ENCODE measurements at places on chromosomes 4 and X.

GRCh38 chr4:173194157-173194556, 25.5 kb downstream of the GALNT7 start:
- DNase-seq = no peak

DNA sequence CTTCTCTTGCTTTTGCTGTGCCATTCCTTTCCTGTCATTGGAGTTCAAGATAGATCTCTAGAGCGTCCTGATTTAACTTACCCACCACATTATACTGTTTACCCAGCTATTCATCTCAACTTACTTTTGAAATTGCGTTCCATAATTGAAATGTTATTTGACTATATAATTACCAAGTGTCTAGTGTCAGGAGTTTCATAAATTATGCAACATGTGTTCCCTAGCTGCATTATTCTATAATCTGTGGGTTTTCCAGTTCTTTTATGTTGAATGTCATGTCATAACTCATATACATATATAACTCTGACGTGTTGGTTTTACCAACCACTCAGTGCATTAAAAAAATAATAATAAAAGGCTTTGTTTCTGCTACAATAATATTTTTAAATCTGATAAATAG, 285.9 kb upstream of the ARSJ start:
- no peak for DNase-seq

DNA sequence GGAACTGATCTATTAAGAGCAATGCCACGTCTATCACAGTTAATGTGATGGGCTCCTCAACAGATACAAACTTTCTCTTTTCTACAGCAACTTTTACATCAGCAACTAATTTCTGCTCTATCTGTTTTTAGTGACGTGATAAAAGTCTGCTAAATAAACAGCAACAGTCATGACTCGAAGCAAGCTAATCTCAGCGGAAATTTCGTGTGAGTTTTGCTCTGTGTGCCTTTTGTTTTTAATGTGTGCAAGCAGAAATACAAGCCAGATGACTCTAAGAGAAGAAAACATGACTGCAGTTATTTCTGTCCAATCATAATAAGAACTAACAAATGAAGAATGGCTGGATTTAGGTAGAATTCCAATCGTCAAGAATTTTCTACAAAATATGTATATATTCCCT, 214.3 kb downstream of the LDB2 start:
- no peak for DNase-seq

GRCh38 chr4:156663663-156664062, 307.9 kb downstream of the PDGFC start:
- DNase-seq = no peak

DNA sequence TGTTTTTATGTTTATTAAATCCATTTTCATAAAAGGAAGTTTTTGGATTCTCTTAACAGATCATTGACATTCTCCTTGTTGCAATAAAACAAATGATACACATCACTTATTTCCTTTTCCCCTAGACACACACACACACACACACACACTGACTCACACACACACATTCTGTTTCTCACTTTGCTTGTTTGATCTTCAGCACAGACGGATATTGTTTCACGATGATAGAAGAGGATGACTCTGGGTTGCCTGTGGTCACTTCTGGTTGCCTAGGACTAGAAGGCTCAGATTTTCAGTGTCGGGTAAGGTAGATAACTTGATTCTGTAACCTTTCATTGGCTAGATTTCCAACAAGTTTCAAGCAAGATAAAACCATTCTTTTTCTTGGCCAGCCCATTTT, 356.8 kb downstream of the BMPR1B start:
- no peak for DNase-seq

GRCh38 chr4:189773909-189774308, 166.8 kb upstream of the FRG1 start:
- no peak for DNase-seq

DNA sequence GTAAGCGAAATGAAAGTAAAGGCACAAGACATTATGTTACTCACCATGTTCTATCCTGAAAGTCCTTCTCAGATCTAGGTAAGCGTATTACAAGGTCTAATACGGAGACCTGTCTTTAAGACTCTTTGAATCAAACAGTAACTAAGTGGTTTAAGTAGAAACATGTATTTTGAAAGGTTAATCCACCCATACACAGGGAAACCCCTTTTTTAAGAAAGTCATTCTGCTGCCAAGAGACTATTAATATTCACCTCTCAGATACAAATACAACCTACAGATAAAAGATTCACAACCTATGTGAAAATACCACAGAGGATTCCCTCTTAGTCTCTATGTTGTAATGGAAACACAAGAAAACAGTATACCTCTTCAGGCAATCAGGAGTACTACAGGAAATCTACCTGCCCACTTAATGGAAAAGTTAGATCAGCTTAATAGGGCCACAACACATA, 63.2 kb upstream of the TNIP3 start:
- no peak for DNase-seq

DNA sequence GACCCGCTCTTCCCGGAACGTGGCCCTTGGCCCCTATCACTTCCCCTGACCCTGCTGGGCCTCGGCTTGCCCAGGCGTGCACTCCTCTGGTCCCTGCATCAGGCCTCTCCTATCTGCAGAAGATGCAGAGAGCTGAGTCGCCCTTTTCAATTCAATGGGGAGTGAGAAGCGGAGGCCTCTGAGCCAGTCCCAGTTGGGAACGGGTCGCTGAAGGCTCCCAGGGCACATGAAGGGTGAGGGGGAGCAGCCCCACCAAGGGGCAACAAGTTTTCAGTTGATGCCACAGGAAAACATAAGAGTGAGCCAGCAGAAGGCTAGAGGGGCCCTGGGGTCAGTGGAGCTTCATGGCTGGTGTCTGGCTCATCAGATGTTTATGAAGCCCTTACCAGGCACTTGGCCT, 17.1 kb downstream of the PSAPL1 start:
- no peak for DNase-seq

DNA sequence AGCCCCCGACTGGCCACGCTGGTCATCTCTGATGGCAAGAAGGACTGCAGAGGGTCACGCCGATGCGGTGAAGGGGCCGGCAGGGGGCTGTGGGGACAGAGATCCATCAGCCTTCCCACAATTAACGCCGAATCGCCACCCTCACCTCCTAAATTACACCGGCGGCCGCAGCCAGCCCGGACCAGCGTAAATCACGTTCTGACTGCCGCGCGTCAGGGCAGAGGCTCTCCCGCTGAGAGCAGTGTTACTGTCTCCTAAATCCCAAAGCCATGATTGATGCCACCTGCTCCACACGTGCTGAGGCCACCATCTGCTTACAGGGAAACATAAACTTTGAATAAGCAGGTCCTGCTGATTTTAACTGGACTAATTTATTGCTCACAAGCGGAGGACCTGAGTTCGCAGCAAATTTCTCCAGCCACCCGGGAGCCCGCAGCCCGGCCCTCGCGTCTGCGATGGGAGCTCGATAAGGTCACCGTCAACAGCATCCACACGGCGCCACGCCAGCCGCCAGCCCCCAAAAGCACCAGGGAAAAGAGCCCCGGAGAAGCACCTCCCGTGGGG, 127.3 kb upstream of the NKX1-1 start:
- DNase-seq = no peak

DNA sequence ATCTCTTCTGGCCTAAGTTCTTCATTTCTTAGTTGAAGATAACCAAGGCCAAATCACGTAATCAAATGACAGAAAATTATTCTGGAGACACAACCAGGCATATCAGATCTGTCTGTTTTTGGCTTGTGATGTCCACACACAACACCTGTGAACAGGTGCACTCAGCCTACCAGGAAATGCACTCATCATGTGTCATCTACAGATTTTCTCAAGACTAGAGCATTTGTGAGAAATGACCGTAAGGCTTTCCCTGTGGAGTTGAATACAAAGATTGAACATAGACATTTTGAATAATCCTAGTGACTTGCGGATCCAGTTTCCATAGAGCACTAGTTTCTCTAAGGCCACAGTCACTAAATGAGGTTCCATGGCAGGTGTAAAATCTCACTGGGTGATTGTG, 26.7 kb upstream of the CXCL8 start:
- DNase-seq = no peak

- no peak for DNase-seq
Measured at GRCh38 chrX:153245288-153245731, 66.2 kb downstream of the MAGEA1 start.

DNA sequence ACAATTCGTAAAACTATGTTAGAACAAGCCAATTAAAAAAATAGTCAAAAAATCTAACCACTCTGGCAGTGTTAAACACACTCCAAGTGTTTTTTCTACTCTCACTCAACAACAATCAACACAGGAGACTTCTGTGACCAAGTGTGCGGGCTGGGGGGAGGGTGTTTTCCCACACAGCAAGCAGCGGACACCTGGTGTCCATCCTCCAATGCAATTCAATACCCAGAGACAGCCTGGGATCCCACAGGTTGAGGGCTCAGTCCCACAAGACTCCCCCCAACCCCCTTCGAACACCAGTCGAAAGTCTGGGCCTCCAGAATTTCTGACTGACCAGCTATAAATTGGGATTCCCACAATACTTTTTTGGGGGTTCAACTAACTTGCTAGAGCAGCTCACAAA, 8.3 kb upstream of the PIM2 start:
- DNase-seq = no peak

DNA sequence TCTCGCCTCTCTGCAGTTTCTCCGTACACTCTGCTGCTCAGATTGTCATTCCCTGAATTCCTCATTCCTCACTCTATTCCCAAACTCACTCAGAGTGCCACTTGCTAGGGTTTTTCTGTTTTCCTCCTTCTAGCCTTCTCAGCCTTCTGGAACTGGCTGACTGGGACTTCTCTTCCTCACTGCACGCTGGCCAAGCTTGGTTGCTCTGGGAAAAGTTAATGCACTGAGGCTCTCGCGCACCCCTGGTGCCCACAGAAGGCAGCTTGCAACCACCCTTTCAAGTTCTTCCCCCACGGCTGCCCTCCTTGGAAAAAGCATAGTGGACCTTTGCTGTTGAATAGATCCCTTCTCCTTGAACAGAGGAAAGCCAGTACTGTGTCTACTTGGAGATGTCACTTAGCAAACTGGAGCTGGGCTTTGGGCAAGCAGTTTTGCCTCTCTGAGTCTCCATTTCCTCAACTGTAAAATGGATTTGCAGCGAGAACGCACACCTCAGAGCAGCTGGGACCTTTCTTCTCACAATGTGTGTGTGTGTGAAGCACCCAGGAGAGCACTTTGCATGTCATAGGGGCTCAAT, 6.0 kb upstream of the CCKAR start:
- no peak for DNase-seq

- no peak for DNase-seq
Measured at GRCh38 chrX:10828036-10828435, 207.7 kb upstream of the MID1 start.

DNA sequence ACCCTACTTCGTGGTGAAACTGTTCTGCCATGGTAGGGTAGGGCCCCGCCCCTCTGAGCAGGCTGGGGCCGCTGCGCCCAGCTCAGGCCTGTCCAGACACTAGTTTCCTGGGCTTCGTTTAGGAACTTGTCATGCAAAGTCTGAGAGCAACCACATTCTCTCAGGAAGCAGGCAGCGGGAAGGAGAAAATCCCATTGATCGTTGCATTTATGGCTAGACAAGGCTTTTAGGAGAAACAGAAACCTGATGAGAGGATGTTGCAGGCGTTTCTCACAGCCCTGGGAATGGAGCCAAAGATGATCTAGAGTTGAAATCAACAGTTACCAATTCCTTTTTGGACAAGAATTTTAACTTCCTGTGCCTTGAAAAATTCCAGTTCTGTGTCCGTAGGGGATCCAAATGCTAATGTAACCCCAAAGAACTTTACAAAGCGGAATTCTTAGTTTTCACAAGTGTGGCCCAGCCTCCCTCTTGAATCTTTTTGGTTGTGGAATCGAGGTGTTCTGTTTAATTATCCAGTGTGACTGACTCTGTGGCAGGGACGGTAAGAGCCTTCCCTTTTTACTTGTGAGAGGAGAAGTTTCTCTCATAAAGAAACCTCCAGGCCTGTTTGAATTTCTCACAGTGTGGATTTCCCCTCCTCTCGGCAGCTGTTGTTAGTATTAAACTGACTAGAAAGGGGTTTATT, 4.5 kb upstream of the CXCL9 start:
- no peak for DNase-seq

DNA sequence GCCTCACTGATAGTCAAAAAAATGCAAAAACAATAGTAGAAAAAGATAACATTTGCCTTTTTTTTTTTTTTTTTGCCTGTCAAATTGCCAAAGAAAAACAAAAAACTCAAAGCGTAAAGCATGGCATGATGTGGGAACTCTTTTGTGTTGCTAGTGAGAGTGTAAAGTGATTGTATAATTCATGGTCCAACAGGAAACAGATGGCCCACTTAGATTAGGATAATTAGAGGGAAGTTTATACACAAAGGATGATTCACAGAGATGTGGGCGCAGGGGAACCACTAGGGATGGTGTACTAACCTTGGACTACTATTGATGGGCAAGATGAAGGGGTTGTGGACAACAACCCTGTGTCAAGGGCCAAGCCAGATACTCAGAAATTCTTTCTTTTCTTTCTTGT, 16.4 kb downstream of the MCUB start:
- DNase-seq = no peak

DNA sequence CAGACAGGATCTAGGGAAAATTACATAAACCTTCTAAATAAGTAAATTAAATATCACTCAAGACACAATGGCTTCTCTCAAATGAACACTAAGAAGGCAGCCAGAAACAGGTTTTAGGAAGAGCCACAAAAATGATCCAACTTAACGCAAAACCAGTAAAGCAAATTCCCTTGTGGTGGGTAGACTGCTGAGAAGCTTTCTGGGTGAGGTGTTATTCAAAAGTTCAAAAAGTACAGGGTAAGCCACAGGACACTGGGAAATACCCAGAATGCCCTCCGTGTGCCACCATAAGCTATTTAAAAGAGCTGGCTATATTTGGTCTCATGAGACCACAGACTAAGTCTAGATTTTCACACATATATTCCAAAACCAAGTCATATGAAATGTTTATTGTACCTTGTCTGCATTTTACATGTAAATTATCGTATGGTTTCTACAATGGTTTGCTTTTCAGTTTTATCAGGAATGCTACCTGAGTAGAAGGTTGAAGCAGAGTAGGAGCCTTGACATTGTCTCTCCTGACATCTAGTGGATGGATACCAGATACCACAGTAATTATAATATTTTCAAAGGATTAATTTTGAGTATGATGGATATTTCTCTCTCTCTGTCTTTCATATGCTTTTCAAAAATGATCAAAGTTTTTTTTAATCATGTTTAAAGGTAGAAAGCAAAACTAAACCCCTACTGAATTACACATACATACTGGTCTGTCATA, 109.3 kb upstream of the KLHL13 start:
- DNase-seq = no peak

- no peak for DNase-seq
Measured at GRCh38 chr4:88738180-88738579, 40.6 kb upstream of the NAP1L5 start.

GRCh38 chr4:97121493-97121892, 1021.8 kb downstream of the STPG2 start:
- no peak for DNase-seq

GRCh38 chr4:78136109-78137081, 79.3 kb downstream of the FRAS1 start:
- no peak for DNase-seq

- no peak for DNase-seq
Measured at GRCh38 chr4:55121246-55121645, 4.1 kb downstream of the KDR start.

- DNase-seq = no peak
Measured at GRCh38 chr4:106287353-106287969, 28.5 kb downstream of the TBCK start.

Measured in stimulated activated CD4-positive, alpha-beta T cell treated with anti-CD3 and anti-CD28 coated beads, Interleukin-15, amount 100 ng/mL, for 48 hours (primary cell).